HCT116 (cell line): ENCODE measurements at places on chromosomes 5 and 9.

- DNase-seq: no peak
These were observed 177.6 kb downstream of the DIRAS2 start for GRCh38 chr9:90464978-90465377.

GRCh38 chr5:37823433-37824152 is 16.2 kb downstream of the GDNF start:
- DNase-seq: no peak

DNA sequence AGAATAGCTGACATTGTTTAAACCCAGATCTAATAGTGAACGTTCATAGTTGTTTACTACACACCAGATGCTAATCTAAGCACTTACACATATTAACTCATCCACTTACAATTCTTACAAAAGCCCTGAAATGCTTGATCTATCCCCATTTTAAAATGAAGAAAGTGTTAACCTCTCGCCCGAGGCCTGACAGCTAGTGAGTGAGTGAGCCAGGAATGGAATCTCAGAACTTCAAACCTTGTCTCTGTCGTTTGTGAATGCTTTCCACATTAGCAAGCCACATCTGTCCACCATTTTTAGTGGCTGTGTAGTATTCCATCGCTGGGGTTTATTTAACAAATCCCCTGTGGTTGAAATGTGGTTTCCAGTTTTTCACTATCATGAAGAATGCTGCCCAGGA is 24.9 kb upstream of the NEURL1B start:
- no peak for DNase-seq

- DNase-seq: no peak
These were observed 88.7 kb downstream of the PIP5K1B start for GRCh38 chr9:68793605-68794343.

DNA sequence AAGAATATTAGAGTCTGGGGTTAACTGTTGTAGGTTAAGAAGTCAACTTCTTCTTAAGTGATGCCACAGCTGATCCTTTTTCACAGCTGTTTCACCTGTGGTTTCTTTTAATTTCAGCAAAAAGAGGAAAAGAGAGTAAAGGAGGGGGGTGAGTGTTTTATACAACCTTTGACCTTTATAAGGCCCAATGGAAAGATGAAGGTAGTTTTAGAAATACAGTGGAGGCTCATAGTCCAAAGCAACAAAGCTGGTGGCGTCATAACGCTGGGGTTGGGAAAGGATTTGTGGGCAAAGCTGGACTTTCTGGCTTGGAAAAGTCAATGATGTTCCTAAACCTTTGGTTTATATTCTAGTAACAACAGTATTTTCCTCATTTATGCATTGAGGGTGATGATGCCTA is 49.5 kb downstream of the RCL1 start:
- DNase-seq: no peak

DNA sequence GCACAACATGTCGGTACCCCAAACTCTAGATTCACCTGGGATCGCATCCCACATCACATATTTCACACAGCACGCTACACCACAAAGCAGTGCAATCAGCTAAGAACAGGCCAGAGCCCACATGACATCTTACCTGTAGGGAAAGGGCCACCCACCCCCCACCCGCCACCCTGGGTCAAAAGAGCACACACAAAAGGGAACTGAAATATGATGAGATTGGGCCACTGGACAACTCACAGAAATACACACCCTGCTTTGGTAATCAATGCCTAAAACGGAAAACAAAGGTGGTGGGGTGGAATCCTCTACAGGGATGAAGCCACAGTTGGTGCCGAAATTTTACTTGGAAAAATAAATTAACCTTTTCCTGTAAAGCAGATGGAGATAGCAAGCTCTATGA is 13.1 kb downstream of the RETREG1 start:
- DNase-seq: no peak

DNA sequence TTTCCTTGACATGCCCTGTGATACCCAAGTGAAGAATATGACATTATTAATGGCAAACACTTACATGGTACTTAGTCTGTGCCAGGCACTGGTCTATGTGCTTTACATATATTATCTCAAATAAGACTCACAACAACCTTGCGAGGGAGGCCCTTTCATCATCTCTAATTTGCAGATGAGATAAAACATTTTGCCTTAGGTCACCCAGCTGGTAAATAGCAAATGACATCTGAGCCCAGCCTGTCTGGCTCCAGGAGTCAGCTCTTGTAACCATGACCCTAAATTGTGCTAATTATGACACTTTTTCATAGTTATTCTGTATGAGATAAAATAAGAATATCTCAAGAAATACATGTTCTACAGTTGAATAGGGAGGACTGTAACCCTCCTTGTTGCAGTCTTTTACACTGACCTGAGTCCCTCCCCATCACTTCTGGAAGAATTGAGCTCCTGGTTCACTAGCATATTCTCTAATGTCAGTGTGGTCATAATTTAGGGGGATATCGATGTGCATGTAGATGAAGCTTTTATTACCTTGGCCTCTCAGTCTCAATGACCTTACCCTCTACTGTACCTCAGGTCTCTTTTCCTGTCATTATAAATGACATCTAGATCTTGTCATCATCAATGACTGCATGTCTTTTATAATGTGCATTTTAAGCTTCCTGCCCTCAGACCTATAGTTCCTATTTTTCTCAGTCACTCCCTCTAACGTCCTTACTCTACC is 126.1 kb upstream of the HAPLN1 start:
- no peak for DNase-seq

GRCh38 chr9:19568946-19569345 is 160.1 kb downstream of the ACER2 start:
- DNase-seq: no peak

- DNase-seq: peak; percentile 81
These were observed 261.4 kb upstream of the KLF4 start for GRCh38 chr9:107750741-107751566.

GRCh38 chr9:69571032-69571431 is 101.1 kb downstream of the APBA1 start:
- DNase-seq: no peak

DNA sequence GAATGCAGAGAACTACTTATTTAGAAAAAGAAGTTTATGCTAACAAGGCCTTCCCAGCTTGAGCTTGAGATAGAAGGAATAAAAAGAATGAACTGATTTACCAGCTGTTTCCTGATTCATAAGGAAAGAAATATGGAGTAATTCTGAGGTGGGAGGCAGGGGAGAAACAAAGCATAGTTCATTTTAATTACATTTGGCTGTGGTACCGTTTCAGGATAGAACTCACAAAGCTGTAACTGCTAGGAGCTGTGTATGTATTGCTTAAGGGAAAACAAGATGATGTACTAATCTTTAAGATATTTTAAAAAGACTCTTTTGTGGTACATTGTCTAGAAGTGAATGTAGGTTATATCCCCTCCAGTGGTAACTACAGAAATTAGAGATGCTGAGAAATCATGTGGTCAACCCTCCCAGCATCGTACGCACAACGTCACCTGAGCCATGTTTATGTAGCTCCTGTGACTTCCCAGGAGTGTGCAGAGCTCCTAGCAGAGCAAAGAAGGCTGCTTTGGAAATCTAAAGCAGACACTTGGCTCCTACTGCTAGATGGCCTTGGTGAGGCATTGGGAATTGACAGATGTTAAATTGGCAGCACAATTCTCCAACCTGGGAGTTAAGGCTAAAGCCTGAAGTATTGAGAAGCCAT is 208.3 kb upstream of the VLDLR start:
- DNase-seq: no peak

- no peak for DNase-seq
These were observed 42.5 kb upstream of the ABCA1 start for GRCh38 chr9:104970271-104970987.

DNA sequence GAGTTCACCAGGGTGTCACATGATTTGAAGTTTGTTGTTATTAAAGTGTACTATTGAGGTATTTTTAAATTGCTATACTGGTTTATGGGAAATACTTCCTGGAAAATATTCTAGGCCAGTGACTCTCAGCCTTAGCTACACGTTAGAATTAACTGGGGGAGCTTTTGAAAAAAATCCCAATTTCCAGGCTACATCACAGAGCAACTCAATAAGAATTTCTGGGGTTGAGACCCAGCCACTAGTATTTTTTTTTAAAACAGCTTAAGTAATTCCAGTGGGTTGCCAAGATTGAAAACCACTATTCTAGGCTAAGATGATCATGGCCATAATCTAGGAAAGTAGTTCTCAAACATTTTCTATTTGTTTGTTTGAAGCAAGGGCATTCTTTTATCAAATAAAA is 142.9 kb upstream of the GRIA1 start:
- DNase-seq: no peak

DNA sequence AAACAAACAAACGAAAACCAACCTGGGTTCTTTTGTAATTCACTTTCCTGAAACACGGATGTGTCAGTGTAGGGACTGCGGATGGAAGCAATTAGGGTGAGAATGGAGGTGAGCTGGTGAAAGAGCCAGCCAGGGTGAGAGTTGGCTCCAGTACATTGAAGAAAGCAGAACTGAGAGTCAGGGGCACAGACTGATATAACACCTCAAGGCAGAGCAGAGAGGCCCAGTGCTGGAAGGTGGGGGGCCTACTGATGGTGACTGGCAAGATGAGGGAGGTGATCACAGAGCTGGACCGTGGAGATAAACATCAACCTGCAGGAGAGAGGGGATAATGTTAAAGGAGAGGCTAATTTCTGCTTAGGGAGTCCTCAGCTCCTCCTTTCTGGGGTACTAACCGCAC is 221.1 kb downstream of the MAN2A1 start:
- no peak for DNase-seq
